Activated CD8-positive, alpha-beta memory T cell treated with anti-CD3 and anti-CD28 coated beads, Interleukin-2, amount 50 U/mL, for 48 hours (primary cell): ENCODE measurements at places on chromosomes 7 and 10.

GRCh38 chr7:92778972-92779371, 57.4 kb downstream of the CDK6 start:
- DNase-seq, result no peak

GRCh38 chr10:112447620-112447928, 559 bp downstream of the VTI1A start:
- no peak for DNase-seq

- DNase-seq, result no peak
These were observed 66.0 kb downstream of the ST7 start for GRCh38 chr7:117019287-117019686.

GRCh38 chr10:77603534-77603927, 34.1 kb downstream of the KCNMA1 start:
- no peak for DNase-seq

DNA sequence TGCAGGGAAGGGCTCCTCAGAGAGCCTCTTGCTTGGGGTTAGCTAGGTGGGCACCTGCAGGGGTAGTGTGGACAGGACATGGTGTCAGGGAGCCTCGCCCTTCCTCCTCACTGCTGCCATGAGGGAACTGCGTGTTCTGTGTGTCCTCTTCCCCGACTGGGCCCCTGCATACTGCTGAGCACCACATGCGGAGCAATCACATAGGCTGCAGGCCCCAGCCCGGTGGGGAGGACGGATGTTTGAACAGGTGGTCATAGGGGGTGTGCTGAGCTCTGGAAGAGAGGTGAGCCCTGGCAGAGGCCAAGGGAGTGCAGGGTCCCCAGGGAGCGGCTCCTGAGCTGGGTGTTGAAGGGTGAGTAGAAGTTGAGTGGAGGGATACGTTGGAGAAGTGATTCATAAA, 48.3 kb upstream of the ZMIZ2 start:
- DNase-seq, result no peak

DNA sequence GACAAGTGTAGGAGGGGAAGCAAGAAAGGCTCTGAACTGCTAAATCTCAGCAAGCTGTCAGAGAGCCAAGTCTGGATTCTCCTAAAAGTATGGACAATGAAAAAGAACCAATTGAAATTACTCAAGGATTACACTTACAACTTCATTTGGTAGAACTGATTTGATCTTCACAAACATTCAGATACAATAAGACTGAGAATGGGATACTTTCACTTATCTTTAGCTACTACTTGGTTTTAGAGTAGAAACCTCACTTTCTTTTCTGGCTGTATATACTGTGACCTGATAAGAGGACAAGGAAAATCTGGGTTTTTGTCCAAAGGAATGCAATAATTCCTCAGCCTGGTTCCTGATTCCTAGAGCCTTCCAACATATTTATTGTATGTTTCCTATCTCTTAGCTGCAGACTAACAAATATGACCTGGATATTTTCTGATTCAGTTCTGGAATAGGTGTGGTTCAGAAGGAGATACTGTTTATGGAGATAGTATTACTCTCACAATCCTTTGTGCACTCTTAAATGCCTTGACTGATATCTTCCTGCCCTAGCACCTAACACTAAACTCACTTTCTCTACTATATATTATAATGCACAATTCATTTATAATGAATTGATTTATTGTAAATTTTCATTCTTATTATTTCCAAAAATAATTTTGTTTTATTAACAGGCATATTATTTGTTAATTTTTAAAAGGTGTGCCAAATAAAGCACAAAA, 7.3 kb downstream of the SEMA3A start:
- no peak for DNase-seq

DNA sequence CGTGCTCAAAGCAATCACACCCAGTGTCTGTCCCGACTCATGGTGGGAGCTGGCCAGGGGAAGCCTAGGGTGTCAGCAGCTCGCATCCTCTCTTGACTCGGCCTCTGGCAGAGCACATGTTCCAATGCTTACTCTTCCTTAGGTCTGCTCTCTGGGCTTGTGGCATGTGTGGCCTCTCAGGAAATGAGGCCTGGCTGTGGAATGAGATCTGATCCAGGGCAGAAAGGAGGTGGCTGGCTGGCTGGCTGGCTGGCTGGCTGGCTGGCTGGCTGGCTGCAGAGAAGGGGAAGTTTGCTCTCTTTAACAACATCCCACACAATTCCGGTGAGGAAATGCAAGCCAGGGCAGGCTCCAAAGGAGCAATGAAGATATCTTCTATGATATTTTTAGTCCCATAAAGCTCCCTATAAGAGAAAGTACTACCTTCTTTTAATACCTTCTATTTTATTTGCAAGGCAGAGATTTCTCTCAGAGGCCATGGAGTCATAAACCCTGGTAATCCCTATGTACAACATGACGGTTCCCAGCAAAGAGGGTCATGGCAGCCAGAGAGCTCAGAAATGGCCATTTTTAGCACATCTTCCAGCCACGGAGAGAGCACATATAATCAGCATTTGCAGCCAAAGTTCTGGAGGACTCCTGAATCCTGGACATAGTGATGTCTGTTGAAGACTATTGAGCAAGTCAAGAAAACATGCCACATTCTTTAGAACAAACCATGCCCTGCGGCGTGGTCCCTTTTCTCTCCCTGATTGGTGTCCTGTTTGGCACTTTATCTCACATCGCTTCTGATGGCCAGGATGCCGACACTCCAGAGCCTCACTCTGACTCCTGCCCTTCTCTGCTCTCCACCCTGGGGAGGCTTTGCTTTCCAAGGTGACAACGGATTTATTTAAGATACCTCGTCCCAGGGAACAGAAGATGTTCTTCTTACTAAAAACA, 153.7 kb downstream of the FANK1 start:
- DNase-seq, result no peak

GRCh38 chr10:104230490-104230889, 1.7 kb downstream of the CFAP43 start:
- no peak for DNase-seq
